ENCODE measurements at places on chromosomes 4 and X. TPM values are rescaled to one million over a fixed set of nuclear protein-coding genes. Genes with fewer than 3 reads are reported as not detected.

DNA sequence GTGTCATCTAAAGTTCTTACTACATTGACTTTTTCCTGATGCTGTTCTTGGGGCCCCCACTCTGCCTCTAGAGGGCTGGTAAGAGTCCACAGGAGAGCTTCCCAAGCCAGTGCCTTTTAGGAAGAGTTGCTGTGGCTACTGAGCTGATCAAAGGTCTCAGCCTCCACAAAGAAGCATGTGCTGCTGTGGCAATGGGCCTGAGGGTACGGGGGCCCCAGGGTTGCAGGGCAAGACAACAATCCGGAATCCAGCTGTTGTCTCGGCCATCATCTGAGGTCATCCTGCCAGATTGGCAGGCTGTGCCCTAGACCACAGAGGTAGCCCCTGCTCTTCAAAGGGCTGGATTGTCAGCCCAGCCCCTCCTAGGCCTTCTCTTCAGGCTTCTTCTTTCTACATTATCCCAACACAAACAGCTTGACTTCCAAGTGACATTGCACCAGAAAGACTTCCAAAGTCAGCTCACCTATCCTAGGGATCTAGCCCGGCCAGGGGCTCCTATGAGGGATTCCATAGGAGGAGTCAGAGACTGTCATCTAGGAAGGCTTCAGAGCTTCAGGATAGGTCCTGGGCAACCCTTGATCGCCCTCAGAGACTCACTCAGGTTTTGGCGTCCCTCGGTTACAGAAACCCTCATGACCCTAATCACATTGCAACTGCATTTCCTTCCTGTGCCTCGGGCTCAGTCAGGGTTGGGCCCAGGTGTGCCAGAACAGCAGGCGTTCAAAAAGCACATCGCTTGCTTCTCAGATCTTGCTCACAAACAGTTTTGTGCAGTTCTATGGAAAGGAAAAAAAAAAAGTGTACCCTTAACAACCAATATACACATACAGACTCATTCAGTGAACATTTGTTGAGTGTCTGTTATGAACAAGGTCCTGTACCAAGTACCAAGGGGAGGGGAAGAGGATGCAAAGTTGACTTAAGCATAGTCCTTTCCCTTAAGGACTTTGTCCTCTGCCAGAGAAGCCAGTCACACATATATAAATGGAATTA lies 27.8 kb downstream of the SLC25A5 start:
- H3K27ac ChIP-seq: no peak overlapping the region
- peak; percentile 11 for DNase-seq

DNA sequence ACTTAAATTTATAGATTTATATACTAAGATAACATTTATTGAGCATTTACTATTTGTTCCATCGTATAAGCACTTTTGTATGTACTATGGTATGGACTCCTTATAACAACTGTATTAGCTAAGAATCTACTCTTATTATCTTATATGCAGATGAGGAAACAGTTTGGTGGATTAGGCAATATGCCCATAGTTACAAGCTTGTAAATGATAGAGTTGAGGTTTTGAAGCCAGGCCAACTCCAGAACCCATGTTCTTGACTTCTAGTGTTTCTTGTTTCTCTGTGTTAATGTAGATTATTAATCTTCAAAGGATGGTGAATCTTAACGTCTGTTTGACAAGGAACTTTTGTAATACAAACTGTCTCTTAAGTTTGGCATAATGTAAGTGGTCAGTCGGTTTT lies 71.3 kb downstream of the STIM2 start:
- H3K27me3 ChIP-seq: no peaks in the 10 kb centered on the region
- H3K4me1 ChIP-seq: peaks cover 21% of the 10 kb centered on the region
- H3K27ac ChIP-seq: no peak overlapping the region
- no peaks in the 10 kb centered on the region for H3K36me3 ChIP-seq
- no peak for DNase-seq

DNA sequence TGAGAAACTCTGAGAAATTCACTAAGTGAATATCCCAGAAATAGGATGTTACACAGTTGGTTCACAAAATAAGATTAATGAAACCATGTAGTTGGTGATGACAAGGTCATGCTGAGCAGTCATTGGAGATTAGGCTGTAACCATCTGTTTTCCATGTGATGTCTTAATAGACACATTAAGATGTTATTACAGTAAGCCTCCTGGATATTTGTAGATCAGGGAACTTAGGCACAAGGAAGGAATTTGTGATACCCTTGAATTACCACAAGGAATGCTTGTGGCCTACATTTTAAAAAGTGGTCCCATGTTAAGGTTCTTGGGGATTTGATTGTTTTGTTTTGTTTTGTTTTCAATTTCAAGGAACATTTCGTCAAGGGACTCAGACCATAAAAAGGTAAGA lies 185.6 kb upstream of the BANK1 start:
- no peak overlapping the region for H3K4me3 ChIP-seq
- H3K4me1 ChIP-seq: no peaks in the 10 kb centered on the region
- no peak overlapping the region for H3K27ac ChIP-seq
- H3K36me3 ChIP-seq: no peaks in the 10 kb centered on the region
- DNase-seq: no peak
- no peaks in the 10 kb centered on the region for H3K27me3 ChIP-seq

- DNase-seq: no peak
- no peaks in the 10 kb centered on the region for H3K27me3 ChIP-seq
- no peaks in the 10 kb centered on the region for H3K36me3 ChIP-seq
Observed at GRCh38 chrX:52015794-52016193, 53.2 kb downstream of the MAGED4B start.

GRCh38 chr4:97530676-97531075 lies 612.6 kb downstream of the STPG2 start:
- no peak overlapping the region for H3K4me3 ChIP-seq
- no peaks in the 10 kb centered on the region for H3K27me3 ChIP-seq
- no peaks in the 10 kb centered on the region for H3K4me1 ChIP-seq
- H3K27ac ChIP-seq: no peak overlapping the region
- H3K36me3 ChIP-seq: no peaks in the 10 kb centered on the region

The BEND4 gene
- 3.2 TPM for total RNA-seq

All from CD8-positive, alpha-beta memory T cell (primary cell).